ENCODE measurements at places on chromosomes 7 and 10.
A peak's percentile ranks its signal among the peaks of the same experiment; 100 is the strongest.

GRCh38 chr7:45569290-45569685 is 4.9 kb upstream of the ADCY1 start:
- no peak for DNase-seq

- peak; percentile 92 for DNase-seq
Measured at GRCh38 chr10:26780793-26781601, 79.8 kb downstream of the ABI1 start.

DNA sequence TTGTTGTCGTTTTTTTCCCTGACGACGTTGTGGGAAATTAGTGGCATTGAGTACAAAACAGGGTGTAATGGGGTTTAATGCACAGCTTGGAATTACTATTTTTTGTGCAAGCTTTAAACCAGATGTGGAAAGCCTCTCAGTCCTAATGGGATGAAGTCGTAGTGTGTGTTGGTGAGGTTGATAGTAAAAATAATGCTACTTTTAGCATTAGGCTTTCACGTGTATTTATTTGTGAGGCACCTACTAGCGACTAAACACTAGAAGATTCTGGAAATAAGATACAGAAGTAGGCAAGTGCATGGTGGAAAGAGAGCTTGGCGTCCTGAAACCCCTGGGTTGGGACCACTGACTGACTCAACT is 588 bp upstream of the ORC5 start:
- no peak for DNase-seq

GRCh38 chr7:191105-191980 is 1.0 kb upstream of the FAM20C start:
- peak; percentile 67 for DNase-seq

- no peak for DNase-seq
Measured at GRCh38 chr7:81621893-81622292, 148.0 kb downstream of the HGF start.

GRCh38 chr10:44388641-44389040 is 3.7 kb upstream of the CXCL12 start:
- DNase-seq: no peak
